ENCODE measurements at places on chromosomes 1 and 21. TPM values are rescaled to one million over a fixed set of nuclear protein-coding genes. Genes with fewer than 3 reads are reported as not detected.

RORC gene
- not detected for total RNA-seq

NHLH1 gene
- under 0.01 TPM for total RNA-seq

OLFML3 gene
- total RNA-seq: 0.86 TPM

LCA5L gene
- 0.21 TPM for total RNA-seq

FAAH gene
- total RNA-seq: 0.46 TPM

AMY2B gene
- total RNA-seq: 1.2 TPM

APCS gene
- not detected for total RNA-seq

HTR6 gene
- not detected for total RNA-seq

IFI44L gene
- 4.7 TPM for total RNA-seq

SCYL3 gene
- total RNA-seq: 5.7 TPM

CELA2A gene
- total RNA-seq: not detected

AMY1C gene
- total RNA-seq: not detected

S100A1 gene
- not detected for total RNA-seq

AMY1A gene
- not detected for total RNA-seq

MROH7 gene
- total RNA-seq: not detected

FAM78B gene
- total RNA-seq: 0.13 TPM

DMRTA2 gene
- total RNA-seq: not detected

PALMD gene
- total RNA-seq: 71.1 TPM

PSMB4 gene
- 482 TPM for total RNA-seq

CBS gene
- total RNA-seq: 53.9 TPM

GJA5 gene
- 11.0 TPM for total RNA-seq

RHD gene
- total RNA-seq: not detected

EVA1C gene
- 23.6 TPM for total RNA-seq

TMEM200B gene
- total RNA-seq: 0.92 TPM

CRNN gene
- not detected for total RNA-seq

KCNE2 gene
- total RNA-seq: not detected

BRDT gene
- total RNA-seq: not detected

XCL2 gene
- total RNA-seq: not detected

MXRA8 gene
- total RNA-seq: 2.2 TPM

GJA9 gene
- total RNA-seq: not detected

FAM43B gene
- total RNA-seq: not detected
